ENCODE measurements at places on chromosomes 13 and 19. TPM values are rescaled to one million over a fixed set of nuclear protein-coding genes. Genes with fewer than 3 reads are reported as not detected.

DNA sequence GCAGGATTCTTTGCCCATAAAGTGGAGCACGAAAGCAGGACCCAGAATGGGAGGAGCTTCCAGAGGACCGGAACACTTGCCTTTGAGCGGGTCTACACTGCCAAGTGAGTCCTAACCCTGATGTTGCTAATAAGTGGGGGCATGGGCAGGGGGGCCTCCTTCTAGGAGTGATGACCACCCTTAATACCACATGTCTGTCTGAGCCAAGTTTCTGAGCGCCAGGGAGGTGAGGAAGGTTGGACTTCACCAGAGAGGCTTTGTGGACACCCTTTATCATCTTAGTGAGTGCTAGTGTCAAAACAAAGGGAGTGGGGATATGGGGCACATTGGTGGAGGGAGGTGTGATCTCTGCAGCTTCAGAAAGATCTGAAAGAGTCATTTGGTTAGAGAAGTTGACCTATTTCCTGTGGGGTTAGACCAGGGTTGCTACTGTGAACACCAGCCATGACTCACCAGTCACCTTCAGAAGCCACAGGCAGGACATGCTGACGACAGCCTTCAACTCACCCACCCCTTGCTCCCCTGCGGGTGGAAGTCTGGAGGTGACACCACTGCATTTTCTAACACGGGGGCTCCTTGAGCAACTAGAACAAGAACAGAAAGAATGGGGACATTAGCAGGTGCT is 8.8 kb downstream of the ALOX5AP start:
- peak; percentile 79 for DNase-seq

DNA sequence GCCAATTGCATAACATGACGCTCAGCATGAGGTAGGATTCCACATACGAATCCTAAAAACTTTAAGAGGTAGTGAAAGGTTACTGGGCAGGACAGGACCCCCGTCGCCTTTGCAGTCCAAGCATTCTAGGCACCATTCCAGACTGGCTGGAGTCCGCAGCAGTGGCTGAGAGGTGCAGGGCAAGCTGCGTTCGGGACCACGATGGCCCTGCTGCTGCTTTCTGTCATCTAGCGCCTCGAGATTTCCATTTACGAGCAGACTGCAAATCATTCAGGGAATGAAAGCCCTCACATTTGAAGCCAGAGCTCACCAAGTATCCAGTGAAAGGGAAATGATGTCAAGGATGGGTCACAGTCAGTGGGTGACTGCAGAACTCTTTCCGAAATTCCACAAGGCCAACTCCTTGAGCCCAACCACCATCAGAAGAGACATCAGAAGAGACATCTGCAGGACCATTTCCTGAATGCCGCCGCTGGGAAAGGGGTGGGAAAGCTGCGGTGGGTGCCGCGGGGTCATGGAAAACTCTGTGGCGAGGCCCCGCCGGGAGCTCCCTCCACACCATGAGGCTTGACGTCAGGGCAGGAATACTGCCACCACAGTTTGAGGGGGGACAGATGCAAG is 88.3 kb downstream of the COL4A1 start:
- DNase-seq = no peak

DNA sequence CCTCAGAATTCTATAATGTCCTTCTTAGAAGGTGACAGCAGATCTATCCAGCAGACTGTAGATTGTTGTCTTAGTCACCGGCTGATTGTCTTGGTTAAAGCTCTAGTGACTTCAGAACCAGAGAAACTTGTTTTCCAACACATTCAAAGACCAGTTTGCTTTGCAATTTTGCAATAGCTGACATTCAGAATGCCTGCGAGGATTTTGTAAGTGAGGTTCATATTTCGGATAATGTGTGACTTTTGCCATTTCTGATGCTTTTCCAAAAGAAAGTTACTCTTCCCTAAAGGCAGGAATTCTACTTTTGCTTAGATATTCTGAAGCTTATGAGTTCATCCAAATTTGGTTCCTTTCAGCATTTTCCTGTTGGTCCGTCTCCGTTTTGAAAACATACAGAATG is 13.2 kb downstream of the SPINT2 start:
- no peak for DNase-seq

DNA sequence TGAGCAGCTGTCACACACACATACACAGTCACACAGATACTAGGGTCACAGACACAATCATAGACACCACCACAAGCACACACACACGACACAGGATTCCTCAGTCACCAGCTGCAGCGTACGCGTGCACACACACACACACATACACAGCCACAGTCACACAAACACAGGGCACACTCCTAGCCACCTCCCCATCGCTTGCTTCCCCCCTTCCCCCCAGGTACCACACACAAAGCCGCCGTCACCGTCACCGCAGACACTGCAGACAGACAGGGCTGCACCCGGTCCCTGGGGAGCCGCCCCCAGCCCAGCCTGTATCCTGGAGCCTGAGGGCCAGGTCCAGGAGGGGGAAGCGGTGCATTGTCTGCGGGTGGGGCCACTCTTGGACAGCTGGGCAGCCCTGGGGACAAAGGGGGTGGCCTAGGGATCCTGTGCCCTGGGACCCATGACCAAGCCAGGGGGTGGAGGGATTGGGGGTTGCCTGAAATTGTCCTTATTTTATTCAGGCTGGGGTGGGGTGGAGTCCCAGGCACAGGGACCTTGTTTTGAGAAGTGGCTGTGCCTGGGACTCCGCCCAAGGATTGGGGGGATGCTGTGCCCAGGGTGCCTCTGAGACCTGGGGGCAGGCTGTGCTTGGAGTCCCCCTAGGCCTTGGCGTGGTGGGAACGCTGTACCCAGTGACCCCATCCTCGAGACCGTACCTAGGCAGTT is 957 bp downstream of the NUMBL start:
- DNase-seq = peak; percentile 51

- peak; percentile 82 for DNase-seq
These were observed 5.5 kb upstream of the EMP3 start for GRCh38 chr19:48319647-48320541.

- DNase-seq = no peak
These were observed 636 bp upstream of the RNF225 start for GRCh38 chr19:58394821-58395219.

DNA sequence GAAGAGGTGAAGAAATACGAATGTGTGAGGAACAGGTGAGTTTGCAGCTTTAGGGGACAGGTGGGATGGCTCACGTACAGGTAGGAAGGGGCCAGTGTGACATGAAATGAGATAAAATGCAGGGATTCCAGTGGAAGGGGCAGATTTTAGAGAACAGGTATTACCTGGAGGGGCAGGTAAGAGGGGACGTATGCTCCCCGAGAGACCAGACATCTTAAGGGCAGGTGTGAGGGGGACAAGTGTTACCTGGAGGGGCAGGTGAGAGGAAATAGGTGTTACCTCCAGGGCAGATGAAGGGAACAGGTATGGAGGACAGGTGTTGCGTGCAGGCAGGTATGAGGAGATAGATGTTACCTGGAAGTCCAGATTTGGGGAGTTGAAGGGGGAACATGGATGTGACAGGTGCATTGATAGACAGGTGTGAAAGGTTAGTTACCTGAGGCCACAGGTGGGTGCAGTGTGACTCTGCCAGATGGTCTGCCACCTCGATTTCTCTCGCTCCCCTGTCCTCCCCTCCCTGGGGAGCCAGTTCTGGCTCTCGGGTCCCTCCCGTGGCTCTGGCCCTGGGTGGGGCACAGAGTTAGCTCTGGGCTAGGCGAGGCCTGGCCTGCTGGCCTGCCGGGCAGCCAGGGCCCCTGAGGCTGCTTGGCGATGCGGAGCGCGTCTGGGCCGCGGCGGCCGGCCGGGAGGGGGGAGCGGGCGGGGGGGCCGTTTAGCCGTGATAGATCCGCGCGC is 2.1 kb downstream of the ERFL start:
- DNase-seq = no peak

- no peak for DNase-seq
These were observed 188.5 kb downstream of the LIG4 start for GRCh38 chr13:108026680-108027410.

GRCh38 chr19:32012886-32013631 is 332.4 kb upstream of the ZNF507 start:
- DNase-seq = no peak

DNA sequence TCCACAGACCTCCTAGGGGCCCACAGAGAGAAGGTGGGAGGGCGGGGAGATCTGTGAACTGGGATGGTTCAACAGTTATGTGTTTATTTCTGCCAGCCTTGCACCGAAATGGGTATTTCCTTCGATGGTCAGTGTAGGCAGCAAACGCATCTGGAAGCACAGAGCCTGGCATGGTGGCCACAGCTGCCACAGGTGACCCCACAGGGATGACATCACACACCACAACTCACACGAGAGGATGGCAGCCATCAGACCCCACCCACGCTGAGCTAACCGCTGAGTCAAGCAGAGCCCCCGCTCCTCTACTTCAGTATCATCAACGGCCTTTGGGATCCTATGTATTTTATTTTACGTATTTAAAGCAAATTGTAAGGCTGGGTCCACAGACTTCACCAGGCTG is 37.4 kb downstream of the NAXD start:
- no peak for DNase-seq

- DNase-seq = peak; percentile 98
These were observed at the start of gene POLD1 for GRCh38 chr19:50383852-50384684. POLD1 (plus strand) TSS chr19:50384347; CDS start chr19:50398852, 14,505 bp downstream.

DNA sequence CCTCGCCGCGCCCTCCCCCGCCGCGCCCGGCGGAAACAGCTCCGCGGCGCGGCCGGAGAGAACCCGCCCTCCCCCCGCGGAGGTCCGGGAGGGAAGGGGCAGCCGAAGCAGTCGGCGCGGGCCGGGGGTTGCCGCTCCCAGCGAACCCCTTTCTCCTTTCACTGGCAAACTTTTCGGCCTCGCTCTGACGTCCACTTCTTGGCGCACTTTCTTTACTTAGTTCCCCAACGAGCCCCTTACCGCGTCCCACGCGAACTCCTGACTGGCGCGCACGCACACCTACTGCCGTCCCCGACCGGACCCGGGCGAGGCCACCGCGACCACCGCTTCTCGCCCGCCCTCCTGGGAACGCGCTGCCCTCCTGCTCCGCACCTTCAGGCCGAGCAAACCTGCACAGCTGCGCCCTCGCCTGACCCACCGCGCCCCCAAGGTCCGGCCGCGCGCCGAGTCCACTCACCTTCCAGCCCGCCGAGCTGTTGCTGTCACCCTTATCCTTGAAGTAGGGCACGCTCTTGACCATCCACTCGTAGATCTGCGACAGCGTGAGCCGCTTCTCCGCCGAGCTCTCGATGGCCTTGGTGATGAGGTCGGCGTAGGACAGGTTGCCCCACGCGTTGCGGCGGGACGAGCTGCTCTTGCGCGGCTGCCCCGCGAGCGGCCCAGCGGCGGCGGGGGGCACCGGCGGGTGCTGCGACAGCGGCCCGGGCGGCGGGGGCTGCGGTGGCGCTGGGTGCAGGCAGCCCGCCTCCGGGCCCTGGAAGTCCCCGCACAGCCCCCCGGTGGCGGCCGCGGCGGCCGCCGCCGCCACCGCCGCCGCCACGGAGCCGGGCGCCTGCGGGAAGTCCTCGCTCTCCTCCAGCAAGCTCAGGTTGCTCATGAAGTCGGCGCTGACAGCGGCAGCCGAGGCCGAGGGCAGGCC is 1.1 kb downstream of the FOXO1 start:
- DNase-seq = peak; percentile 69

DNA sequence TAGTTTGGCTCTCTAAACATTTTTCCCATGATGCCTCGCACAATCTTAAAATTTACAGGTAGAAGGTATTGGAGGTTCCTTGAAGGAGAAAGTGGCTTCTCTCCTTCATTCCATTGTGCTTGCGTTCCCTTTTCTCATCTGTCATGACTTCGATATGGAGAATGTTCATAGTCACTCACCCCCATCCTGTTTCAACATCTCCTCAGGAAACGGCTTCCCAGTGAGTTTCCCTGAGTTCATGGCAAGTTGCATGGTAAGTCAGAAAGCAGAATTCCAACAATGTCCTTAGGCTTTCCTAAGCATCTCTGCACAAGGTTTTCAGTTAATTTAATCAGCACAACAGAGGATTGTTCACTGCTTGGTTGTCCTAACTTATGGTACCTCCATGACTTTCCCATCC is 581.8 kb upstream of the SLITRK5 start:
- no peak for DNase-seq

DNA sequence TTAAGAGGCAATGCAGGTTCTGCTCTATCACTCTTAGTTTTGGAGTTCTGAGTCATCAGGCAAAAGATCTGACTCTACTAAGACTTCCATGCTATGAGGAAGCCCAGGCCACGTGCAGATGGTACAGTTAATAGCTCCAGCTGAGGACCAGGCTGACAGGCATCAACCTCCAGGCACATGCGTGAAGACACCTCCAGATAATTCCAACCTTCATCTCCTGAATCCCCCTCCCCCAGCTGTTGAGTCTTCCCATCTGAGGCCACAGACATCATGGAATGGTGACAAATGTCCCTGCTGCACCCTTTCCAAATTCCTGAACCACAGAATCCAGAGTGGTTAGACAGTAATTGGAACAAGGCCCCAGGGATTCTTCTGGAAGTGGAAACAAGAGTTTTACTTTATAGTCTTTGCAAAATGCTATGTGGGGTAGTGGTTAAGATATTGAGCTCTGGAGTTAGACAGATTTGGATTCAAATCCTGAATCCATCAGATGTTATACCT is 183.8 kb downstream of the KLF5 start:
- DNase-seq = no peak

DNA sequence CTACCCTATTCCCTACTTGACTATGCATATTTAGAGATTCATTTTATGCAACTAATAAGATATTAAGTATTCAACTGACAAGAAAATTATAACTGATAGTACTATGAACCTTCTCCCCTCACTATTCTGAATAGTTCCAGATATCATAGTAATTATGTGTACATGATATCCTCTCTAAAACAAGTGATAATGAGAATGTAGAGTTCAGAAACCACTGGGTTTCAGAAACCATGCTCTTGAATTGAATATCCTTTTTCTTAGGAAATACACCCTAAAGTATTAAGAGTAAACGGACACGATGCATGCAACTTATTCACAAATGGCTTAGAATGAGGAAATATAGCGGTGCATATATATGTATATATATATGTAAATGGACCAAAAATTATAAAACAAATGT is 160.9 kb downstream of the TBC1D4 start:
- no peak for DNase-seq

DNA sequence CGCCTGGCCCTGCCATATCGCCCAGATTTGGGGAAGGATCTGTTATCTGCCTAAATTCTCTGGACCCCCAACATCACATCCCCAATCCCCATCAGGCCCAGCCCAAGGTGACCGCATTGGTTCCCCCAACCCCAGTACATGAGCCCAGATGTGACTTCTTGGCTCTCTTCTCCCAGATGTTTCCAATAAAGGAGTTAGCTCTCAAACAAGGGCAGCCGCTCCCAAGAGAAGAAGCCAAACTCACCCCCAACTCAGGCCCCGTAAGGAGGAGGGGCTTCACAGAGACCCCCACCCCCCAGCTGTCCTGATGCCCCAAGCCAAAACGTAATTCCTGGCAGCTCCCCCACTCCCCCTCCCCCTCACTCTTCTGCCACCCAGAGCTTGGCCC is 6.9 kb downstream of the FBN3 start:
- DNase-seq = no peak

- DNase-seq = no peak
These were observed 5.7 kb downstream of the DCAF15 start for GRCh38 chr19:13958043-13958442.

- no peak for DNase-seq
These were observed 22.8 kb upstream of the ERVV-1 start for GRCh38 chr19:52990759-52991418.

GRCh38 chr13:113654175-113654560 is 3.8 kb downstream of the ATP4B start:
- DNase-seq = no peak

- no peak for DNase-seq
These were observed 307.9 kb downstream of the ENOX1 start for GRCh38 chr13:43478902-43479301.

The SCN1B gene
- 1.5 TPM for total RNA-seq

The LYPD5 gene
- total RNA-seq = not detected

The TICAM1 gene
- total RNA-seq = 22.7 TPM

The SIGLEC6 gene
- 0.25 TPM for total RNA-seq

The ZNF442 gene
- total RNA-seq = 2.8 TPM
